ENCODE measurements at places on chromosomes 5 and 9. TPM values are rescaled to one million over a fixed set of nuclear protein-coding genes. Genes with fewer than 3 reads are reported as not detected.

SLC36A3 gene
- not detected for total RNA-seq

PIP5K1B gene
- total RNA-seq, result 4.4 TPM

NOXA1 gene
- total RNA-seq, result 9.8 TPM

STPG3 gene
- not detected for total RNA-seq

EPB41L4B gene
- 28.0 TPM for total RNA-seq

DNA sequence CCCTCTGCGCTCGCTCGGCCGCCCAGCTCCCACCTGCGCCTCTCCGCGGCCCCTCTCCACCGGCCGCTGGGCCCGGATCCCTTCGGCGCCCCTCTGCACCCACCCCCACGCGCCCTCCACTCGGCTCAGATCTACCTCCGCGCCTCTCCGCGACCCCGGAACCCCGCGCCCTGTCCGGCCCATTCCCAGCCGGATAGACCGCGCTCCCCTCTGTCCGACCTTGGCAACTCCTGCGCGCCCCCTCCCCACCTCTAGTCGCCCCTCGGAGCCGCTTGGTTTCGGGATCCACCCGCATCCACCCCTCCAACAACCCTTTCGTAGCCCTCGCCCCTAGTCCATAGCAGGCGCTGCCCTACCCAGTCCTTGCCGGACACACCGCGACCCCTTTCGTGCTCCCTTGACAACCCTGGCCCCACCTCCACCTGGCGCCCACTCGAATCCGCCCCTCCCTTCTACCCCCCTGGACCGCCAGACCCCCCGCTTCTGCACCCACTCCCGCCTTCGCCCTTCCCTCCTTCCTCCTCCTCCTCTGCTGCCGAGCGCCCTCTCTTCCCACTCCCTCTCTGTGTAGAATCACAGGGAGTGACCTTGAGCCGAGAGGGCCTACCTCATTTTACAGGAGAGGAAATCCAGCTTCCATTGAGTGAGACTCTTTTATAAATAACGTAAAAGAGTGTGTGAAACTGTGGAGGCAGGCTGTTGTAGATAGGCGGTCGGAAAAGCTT, 525 bp upstream of the AK3 start:
- DNase-seq, result no peak

- DNase-seq, result no peak
Measured at GRCh38 chr5:152488869-152489268, 83.8 kb upstream of the NMUR2 start.

GRCh38 chr9:33952066-33952465, 96.6 kb downstream of the UBAP2 start:
- no peak for DNase-seq

- no peak for DNase-seq
Measured at GRCh38 chr5:89452081-89452480, 569.1 kb upstream of the MEF2C start.

- no peak for DNase-seq
Measured at GRCh38 chr9:110142253-110142652, 65.7 kb downstream of the C9orf152 start.

DNA sequence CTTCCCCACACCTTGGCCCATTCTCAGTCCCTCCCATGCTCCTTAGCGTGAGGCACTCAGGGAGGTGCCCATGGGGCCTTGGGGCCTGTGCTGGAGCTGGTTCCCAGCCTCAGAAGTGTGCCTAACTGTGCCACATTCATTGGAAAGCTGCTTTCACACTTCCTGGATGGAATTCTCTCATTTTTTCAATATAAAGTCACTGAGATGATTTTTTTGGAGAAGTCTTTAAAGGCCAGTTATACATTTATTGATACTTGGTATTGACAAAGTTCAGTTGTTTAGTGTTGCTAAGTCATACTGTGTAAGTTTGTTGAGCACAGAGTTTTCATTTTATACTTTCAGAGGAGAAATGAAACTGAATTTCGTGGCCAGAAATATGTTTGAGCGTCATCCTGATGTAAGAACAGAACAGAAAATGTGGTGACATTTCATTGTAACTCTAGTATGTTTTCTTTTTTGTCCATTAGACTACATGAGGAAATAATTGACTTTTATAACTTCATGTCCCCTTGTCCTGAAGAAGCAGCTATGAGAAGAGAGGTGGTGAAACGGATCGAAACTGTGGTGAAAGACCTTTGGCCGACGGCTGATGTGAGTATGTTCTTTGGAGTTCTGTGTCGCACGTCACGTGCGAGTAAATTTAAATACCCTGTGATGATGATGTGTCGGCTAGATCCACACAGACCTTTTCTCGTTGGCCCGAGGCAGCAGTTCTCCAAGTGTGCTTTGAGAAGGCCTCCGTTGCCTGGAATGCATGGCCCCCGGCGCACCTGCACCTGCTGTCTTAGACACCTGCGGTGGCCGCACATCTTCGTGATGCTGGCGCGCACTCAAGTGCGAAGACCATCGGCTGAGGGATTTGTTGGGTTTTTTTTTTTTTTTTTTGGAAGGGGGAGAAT, 24.1 kb downstream of the TENT4A start:
- no peak for DNase-seq

DNA sequence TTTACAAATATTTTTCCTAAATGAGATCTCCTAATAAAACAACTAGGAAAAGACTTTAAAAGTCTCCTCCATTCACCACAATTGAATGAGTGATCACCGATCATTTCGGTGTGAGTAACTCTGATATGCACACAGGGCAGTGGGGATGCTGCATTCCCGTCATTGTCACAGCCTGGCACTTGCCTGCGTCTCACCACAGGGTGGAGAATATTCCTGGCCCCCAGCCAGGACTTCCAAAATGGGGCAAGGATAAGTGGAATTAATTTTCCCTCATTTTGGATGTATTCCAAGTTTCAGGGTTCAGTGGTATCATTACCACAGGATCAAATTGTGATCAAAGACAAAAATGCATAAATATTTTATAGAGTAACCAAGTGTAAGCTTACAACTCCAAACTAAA, 107.1 kb downstream of the CTNND2 start:
- no peak for DNase-seq

- DNase-seq, result no peak
Measured at GRCh38 chr9:95970317-95970716, 94.8 kb downstream of the ERCC6L2 start.

DNA sequence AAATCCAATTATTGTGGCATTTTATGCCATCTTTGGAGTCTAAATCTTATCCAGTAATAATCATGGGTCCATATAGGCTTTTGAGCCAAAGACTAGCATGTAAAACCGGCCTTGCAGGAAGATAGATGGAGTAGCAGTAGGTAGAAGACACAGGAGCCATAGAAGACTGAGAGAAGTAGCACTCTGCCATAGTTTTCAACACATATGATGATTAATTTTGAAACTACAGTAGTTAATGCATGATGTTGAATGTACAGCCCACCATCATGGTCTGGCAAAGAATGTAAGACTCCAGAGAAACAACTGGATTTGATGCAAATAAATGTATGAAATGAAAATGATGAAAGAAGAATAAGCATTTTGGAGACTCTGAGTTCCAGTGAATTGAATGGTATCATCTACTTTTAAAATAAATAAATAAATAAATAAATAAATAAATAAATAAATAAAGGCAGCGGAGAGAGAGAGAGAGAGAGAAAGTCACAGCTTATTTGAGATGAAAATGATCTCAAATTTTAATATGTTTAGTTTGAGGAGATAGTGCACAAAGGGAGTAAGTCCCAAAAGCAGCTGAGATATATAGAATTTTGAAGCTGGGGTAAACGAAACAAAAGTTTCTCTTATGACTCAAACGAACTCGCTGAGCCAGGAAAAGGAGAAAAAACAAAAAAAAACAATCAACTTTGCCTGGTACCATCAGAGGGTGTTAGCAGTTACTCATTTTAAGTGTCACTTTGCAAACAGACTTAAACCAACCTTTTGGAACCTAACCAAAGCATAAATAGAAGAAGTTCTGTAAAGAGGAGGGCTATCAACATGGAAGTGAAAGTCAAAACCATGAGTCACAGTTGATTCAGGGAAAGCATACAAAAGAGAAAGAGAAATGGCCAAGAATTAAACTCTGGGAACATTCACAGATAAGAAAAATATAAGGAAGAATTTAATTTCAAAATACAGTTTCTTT, 388.7 kb downstream of the CETN3 start:
- no peak for DNase-seq

- no peak for DNase-seq
Measured at GRCh38 chr9:80842389-80842788, 847.0 kb downstream of the TLE1 start.

GRCh38 chr9:133474215-133474614, 4.7 kb downstream of the SLC2A6 start:
- no peak for DNase-seq

DNA sequence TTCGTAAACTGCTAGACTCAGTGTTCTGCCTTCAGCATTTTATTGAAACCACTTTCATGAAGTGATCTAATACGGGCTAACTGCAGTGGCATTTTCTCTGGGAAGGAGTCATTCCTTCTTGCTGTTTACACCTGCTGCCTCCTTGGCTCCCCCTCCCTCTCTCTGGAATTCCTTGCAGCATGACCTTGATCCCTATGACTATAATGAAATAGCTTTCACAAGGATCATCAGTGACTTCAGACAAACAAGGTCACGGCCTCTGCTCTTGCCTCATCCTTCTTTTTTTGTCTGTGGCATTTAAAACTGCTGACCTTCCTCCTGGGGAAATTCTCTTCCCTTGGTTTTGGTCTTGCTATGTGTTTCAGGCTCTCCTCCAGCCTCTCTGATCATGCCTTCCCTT, 90.2 kb downstream of the ZNF462 start:
- no peak for DNase-seq

Data from tibial nerve (tissue), 4 donors.